ENCODE measurements at places on chromosomes 5 and 9. TPM values are rescaled to one million over a fixed set of nuclear protein-coding genes. Genes with fewer than 3 reads are reported as not detected.

Gene ADGRV1
- 0.19 TPM for total RNA-seq

DNA sequence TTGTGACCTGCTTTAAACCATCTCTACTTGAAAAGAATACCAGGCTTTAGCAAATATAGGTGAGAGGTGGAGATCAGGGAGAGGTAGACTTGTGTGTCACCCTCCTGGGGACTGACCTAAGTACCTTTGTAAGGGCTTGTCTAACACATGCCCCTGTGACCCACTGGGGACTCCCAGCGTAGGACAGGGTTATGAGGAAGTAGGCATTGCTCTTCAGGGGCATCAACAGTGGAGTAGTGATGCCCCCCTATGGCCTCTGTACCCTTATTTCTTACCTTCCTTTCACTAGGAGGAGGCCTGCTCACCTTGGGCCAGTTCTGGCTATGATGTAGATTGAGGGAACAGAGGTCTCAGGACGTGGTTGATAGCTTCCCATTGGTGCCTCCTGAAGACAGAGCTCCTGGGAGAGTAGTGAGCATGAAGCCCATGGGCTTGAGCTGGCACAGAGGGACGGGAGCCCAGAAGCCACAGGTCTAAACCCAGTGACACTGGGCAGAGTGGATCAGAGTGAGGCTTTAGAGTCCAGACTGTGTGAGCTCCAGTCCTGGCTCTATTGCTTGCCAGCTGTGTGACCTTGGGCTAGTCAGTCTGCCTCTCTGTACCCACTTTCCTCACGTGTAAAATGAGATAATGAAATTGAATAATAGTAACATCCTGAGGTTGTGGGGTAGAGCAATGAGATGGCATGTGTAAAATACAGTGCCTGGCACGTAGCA is 191.7 kb downstream of the AOPEP start:
- no peak for DNase-seq

GRCh38 chr9:107087222-107087621 is 195.9 kb upstream of the RAD23B start:
- DNase-seq, result no peak

- DNase-seq, result no peak
Measured at GRCh38 chr9:70147651-70148050, 104.0 kb downstream of the MAMDC2 start.

Gene STKLD1
- 0.57 TPM for total RNA-seq

Gene EXOSC2
- 18.6 TPM for total RNA-seq

Data from posterior vena cava (tissue), 2 donors.